ENCODE measurements at places on chromosomes 5 and 9. TPM values are rescaled to one million over a fixed set of nuclear protein-coding genes. Genes with fewer than 3 reads are reported as not detected.

Gene SPINK4
- not detected for total RNA-seq

Gene CTXN3
- not detected for total RNA-seq

Gene GPX3
- total RNA-seq: not detected

Gene GPR151
- not detected for total RNA-seq

Gene DBH
- total RNA-seq: not detected

Gene N4BP3
- 3.4 TPM for total RNA-seq

Gene AK8
- not detected for total RNA-seq

Gene MLANA
- not detected for total RNA-seq

Gene RLN1
- 0.87 TPM for total RNA-seq

Gene STKLD1
- total RNA-seq: 0.87 TPM

Gene SH3GL2
- not detected for total RNA-seq

Gene TMC1
- total RNA-seq: not detected

DNA sequence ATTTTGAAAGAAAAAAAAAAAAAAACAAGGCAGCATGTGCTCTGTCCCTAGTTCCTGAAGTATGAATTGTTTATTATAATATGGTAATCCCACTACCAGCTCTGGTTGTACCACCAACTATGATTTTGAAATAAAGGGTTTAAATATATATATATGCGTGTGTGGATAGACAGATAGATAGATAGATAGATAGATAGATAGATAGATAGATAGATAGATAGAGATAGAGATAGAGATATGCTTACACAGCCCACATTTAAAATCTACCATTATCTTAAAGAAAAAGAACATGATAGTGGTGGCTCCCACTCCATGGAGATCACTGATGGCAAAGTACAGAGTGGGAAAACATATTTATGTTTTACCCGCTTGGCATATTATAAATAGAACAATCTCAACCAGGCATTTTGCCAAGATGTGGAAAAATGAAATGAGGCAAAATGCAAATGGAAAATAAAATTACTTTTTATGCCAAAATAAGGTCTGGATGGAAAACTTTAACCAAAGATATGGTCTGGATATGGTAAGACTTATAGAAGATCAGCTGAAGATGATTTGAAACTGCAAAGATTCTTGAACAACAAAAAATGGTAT is 170.0 kb downstream of the ARL15 start:
- DNase-seq: no peak

DNA sequence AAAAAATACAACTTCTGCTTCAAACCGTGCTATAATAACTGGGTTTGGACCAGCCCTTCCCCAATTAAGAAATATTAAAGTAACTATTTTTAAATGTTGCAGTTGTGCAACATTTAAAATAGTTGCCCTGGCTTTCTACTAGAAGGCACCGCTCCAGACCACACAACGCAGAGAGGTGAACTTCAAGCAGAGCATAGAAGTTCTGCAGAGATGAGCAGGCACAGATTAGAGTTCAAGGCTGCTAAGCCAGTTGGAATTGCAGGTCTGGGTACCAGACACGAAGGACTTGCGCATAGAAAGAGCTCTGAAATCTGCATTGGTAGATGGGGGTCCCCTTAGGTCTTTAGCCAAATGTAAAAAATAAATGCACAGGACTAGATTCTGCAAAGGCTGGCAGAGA is 58.7 kb upstream of the GALNT10 start:
- no peak for DNase-seq

GRCh38 chr9:122387536-122387935 is 16.7 kb downstream of the PTGS1 start:
- no peak for DNase-seq

DNA sequence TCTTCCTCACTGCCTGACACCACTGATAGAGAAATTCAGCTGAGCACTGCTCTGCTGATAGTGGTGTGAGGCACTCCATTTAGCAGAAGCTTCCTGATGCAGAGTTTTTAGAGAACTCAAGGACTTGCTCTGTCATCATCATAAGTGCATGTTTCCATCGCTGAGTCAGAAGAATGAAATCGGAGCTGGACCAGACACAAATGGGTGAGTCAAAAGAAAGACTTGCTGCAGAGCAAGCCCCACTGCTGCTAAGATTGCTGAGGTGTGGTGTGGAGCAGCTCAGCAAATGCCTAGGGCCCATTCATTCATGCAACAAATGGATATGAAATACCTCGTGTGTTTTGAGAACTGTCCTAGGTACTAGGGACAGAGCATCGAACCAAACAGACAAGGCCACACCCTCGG is 410.2 kb upstream of the SLC30A5 start:
- DNase-seq: no peak

GRCh38 chr9:93808115-93809029 is 146.8 kb downstream of the BARX1 start:
- no peak for DNase-seq

GRCh38 chr9:124008303-124008693 is 3.3 kb upstream of the LHX2 start:
- DNase-seq: no peak

- DNase-seq: no peak
Observed at GRCh38 chr9:134436379-134436762, 110.1 kb downstream of the RXRA start.

DNA sequence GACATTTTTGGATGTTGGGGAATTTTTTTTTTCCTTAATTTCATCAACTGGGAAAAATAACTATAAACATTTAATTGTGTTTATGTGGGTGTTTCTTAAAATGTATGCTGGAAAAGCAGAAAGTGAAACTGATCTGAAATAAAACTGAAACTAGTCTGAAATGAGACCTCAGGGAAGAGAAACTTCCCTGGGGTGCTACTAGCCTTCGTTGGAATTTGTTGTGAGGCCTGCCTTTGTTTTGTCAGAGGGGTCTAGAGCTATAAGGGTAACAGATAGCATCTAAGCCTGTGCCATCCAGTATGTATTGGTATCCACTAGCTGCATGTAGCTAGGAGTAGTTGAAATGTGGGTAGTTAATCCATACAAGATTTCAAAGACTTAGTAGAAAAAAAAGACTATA is 10.4 kb downstream of the ZNF618 start:
- DNase-seq: no peak

DNA sequence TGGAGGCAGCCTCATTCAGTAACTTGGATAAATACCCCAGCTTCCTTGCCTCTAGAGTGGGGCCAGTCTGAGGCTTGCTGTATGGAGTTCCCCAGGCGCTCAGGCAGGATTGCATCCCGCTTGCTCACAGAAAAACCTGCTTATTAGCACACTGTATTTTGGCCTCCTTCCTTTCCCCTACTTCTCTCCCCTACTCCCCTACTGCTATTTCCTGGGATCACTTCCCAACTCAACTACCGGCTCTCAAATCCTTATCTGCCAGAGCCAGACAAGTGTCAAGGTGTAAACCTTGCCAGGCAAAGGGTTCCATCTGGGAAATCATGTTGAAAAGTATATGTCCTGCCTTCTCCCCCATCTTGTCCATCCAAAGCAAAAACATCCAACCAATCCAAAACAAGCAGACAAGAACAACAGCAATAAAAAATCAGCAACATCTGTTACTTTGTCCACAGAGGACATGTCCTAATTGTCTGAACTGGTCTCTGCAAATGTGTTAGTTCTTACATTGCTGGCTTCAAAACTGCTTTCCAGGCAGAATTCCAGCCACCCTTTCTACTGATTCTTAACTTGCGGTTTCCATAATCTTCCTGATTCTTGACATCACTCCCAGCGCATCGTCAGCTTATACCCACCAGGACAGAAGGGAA is 164.1 kb upstream of the SEMA6A start:
- no peak for DNase-seq

DNA sequence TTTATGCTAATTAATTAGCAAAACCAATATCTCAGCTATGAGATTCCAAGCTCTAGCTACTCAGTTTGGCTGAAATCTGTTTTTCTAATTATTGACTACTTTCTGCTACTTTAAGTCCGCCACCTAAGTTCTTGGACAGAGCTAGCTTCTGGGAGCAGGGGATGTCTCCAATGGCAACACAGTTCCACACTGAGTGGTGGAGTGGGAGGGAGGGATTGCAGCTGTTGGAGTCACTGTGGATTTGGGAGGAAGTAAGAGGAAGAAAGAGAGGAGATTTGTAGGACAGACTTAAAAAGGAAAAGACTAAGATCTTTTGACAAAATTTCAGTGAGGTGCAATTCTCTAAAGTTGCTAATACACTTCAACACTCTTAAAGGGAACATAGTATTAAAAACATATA is 450.8 kb downstream of the NFIB start:
- DNase-seq: no peak

GRCh38 chr5:17412760-17413671 is 85.0 kb upstream of the TAF11L2 start:
- no peak for DNase-seq

- no peak for DNase-seq
Observed at GRCh38 chr5:118776755-118777154, 211.6 kb downstream of the DTWD2 start.

- no peak for DNase-seq
Observed at GRCh38 chr5:35125746-35126145, 78.0 kb upstream of the AGXT2 start.

DNA sequence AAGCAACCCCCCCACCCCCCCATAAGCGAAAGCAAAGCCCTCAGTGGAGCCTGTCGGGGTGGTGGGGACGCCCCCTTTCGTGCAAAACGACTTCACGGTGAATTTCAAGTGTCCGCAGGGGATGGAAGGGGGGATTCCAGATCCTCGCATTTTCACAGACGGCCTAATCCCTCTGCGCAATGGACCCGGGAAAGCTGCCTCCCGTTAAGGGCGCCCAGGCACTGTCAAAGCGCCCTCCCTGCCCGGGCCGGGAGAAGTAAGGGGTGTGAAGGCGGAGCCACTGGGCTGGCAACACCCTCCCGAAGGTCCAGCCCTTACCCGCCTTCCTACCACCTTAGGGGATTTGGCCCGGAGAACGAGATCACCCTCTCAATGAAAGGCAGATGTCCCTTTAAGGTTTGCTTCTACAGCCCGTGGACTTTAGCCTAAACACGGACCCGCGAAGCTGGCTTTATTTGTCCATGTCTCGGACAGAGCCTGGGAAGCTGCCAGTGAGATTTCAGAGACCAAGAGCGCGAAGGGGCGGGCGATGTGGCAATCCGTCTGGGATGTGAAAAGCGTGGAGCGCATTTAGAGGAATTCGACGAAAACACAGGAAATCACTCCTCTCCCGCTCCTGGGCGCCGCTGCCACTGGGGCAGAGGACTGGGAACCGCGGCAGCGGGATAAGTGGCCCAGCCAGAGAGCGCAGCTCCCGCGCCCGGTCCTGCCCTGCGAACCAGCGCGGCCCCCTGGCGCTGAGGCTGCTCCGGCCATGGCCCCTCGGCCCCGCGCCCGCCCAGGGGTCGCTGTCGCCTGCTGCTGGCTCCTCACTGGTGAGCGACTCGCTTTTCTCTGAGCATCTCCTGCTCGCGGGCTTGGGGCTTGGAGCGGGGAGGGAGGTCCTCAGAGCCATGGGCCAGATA is at the start of the genes ITGA1 and PELO:
Gene ITGA1, plus strand, starts transcription at position 317 of the 905 bp plus-strand sequence. Its CDS starts 438 bp downstream, at position 755.
Gene PELO, plus strand, starts transcription at position 317 of the 905 bp plus-strand sequence. CDS start 12,479 bp downstream, outside the sequence.
- peak; percentile 27 for DNase-seq

DNA sequence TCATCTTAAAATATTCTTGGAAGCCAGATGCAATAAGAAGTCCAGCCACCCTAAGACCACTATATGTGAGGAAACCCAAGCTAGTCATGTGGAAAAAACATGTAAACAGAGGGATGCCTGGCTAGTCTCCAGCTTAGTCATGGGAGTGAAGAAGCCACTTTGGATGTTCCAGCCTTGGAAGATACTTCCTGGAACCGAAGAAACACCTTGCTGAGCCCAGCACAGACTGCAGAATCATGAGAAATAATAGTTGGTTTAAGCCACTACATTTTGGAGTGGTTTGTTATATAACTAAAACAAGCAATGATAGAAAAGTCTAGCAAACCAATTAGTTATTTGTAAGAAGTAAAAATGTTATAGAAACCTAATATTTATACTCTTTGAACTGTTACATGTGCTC is 12.6 kb downstream of the DHX29 start:
- DNase-seq: no peak

GRCh38 chr5:78811121-78811817 is 162.7 kb upstream of the LHFPL2 start:
- DNase-seq: no peak

- DNase-seq: no peak
Observed at GRCh38 chr5:122774519-122774860, 390 bp upstream of the SNX2 start.

DNA sequence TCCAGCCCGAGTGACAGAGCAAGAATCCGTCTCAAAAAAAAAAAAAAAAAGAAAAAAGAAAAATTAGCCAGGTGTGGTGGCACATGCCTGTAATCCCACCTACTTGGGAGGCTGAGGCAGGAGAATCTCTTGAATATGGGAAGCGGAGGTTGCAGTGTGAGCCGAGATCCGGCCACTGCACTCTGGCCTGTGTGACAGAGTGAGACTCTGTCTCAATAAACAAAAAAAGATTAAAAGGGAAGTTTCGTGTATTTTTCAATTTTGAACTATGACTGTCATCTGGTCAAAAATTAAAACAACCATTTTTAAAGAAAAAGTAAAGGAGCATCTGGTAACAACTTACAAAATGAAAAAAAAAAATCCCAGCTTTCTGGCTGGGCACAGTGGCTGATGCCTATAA is 36.3 kb upstream of the PLIN2 start:
- DNase-seq: no peak

DNA sequence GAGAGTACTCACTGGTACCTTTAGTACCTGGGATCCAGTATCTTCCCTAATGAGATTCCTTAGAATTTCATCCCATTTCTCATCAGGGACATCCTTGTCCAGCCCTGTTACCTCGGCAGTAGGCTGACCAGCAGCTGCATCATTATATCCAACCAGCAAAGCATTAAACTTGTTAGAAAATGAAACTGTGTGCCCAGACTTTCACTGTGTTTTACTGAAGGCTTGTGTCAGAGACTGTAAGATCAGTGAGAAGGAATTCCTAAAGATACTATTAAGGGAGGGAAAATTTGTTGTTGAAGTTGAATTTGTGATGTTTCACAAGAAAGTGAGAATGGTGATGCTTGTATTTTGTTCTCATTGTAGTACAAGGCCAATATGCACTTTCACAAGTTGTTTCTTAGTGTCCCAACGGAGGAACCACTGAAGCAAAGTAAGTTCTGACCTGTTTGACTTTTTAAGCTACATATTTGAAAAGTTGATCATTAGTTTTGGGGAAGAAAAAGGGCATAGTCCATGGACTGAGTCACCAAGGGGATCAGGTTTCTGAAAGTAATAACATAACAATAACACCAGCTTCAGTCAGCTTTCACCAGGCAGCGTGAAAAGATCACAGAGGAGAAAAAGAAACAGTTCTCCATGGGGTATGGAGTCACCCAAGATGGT is 48.8 kb downstream of the GRAMD2B start:
- no peak for DNase-seq

- no peak for DNase-seq
Observed at GRCh38 chr5:84623019-84623418, 238.3 kb upstream of the EDIL3 start.

- DNase-seq: no peak
Observed at GRCh38 chr5:113047234-113047633, 70.6 kb downstream of the DCP2 start.

DNA sequence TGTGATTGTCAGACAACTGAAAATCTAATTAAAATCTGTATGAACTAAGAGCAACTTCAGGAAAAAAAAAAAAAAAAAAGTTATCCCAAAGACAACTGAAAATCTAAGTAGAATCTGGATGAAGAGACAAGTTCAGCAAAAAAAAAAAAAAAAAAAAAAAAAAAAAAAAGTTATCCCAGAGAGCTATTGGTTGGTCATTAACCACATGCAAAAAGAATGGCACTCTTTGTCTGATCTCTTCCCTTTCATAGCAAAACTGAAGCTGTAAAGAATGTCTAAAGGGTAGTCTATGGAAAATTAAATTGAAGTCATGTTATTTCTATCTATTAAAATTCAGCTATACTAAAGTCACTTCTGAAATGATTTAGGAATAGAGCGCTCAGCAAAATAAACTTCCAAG is 32.9 kb downstream of the STRBP start:
- no peak for DNase-seq

GRCh38 chr9:87336407-87336806 is 161.3 kb upstream of the DAPK1 start:
- DNase-seq: no peak

- DNase-seq: no peak
Observed at GRCh38 chr5:104606258-104606829, 1043.8 kb upstream of the NUDT12 start.

All from activated T-helper 2 cell treated with anti-CD3 and anti-CD28 coated beads, Interferon-gamma antibody, Interleukin-2, Interleukin-4, amounts not matched to agents 10 μg/mL and 5 μg/mL and 100 μg/mL, durations not matched to agents 14 hours and 24 hours and 36 hours (primary cell).